ENCODE measurements at places on chromosomes 1 and 21. TPM values are rescaled to one million over a fixed set of nuclear protein-coding genes. Genes with fewer than 3 reads are reported as not detected.

DNA sequence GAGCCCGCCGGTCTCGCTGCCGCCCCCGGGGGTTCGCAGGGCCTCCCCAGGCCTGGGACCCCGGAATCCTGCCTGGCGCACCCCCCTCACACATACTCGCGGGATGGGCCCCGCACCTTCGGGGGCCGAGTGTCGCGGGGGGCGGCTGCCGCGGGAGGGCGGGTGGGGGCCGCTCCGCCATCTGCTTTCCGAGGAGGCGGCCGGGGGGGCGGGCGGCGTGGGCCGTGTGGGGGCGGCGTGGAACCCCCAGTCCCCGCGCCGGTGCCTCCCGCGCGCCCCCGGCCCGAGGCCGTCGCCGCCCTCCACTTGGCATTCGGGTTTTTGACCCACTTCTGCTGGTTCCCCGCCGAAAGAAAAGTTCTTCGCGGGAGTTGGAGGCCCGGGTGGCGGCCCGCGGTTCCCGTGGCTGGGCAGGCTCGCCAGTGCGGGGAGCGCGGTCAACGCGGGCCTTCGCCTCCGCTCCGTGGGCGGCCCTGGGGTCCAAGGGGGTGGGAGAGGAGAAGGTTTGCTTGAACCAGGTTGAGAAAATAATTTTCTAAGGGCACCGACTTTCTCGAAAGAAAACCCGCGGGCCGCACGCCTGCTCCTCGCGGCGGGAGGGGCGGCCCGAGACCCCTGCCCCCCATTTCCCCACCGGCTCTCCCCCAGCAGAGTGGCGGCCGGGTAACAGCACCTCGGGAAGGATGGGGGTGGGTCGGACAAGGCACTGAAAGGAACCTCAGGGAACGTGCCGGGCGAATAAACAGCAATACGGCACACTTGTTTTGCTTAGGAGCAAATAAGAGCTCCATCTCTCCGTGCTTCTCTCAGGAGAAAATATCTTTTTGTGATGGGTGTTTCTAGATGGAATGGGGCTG is 1.6 kb downstream of the PHF13 start:
- no peak for DNase-seq
- peak overlapping the region; percentile 97 for H3K4me3 ChIP-seq
- H3K36me3 ChIP-seq = peaks cover 11% of the 10 kb centered on the region
- no peaks in the 10 kb centered on the region for H3K4me1 ChIP-seq

DNA sequence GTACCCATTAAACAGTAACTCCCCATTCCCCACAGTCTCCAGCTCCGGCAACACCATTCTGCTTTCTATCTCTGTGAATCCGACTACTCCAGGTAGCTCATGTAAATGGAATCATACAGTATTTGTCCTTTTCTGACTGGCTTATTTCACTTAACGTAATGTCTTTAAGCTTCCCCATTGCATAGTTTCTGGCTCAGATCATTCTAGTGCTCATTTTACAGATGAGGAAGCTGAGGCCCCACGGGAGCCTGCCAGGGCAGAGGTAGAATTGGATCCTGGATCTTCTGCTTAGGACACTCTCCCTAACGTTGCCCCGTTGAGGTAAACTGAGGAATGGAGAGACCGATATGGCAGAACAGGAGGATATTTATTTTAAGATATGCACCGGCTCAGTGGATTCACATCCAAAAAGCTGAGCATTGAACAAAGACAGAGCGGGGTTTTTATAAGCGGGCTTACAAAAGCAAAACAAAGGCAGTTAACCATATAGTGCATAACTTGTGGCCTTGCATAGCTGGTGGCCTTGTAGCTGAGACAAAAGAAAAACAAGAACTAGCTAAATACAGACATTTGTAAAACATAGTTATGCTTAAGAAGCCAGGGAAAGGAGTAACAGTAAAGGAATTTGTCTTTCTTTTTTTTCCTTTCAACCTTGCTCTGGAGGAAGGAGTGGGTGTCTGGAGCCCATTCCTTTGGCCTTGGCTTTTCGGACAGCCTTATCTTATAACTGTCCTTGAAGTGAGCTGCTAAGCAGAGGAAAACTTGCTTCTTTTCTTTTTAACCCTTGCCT is 15.3 kb upstream of the KLHDC8A start:
- H3K36me3 ChIP-seq = no peaks in the 10 kb centered on the region
- no peaks in the 10 kb centered on the region for H3K4me1 ChIP-seq
- H3K4me3 ChIP-seq = no peak overlapping the region
- no peak for DNase-seq

GRCh38 chr1:110200666-110201065 is 9.4 kb upstream of the KCNC4 start:
- no peaks in the 10 kb centered on the region for H3K27me3 ChIP-seq
- H3K4me3 ChIP-seq = no peak overlapping the region
- no peaks in the 10 kb centered on the region for H3K4me1 ChIP-seq

GRCh38 chr1:78224246-78224785 is 178.6 kb downstream of the GIPC2 start:
- H3K4me1 ChIP-seq = no peaks in the 10 kb centered on the region
- no peaks in the 10 kb centered on the region for H3K27me3 ChIP-seq
- DNase-seq = no peak
- no peaks in the 10 kb centered on the region for H3K36me3 ChIP-seq

- no peak overlapping the region for H3K4me3 ChIP-seq
- H3K36me3 ChIP-seq = no peaks in the 10 kb centered on the region
- no peak for DNase-seq
- no peaks in the 10 kb centered on the region for H3K4me1 ChIP-seq
These were observed 722.3 kb downstream of the PLA2G4A start for GRCh38 chr1:187551061-187551460.

DNA sequence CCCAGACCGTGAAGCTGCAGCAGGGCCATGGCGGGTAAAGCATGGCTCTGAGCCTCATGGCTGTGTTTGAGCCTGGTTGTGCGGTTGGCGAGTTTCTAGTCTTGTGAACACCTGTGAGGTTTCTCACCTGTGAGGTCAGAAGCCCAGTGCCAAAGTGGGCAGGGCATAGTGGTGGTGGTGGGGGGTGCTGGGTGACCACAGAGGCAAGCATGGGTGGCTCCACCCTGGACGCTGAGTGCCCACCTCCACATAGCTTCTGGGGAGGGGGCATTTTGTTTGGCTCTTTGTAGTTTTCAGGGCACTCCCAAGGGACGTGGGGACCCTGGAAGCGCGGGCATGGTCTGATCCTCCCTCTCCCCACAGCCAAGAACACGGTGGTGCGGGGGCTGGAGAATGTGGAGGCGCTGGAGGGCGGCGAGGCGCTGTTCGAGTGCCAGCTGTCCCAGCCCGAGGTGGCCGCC is 91.1 kb downstream of the TRIM11 start:
- no peak overlapping the region for H3K27ac ChIP-seq
- H3K4me3 ChIP-seq = no peak overlapping the region
- no peaks in the 10 kb centered on the region for H3K4me1 ChIP-seq
- no peak for DNase-seq
- peaks cover 67% of the 10 kb centered on the region for H3K36me3 ChIP-seq

- H3K27ac ChIP-seq = no peak overlapping the region
- H3K4me1 ChIP-seq = no peaks in the 10 kb centered on the region
- H3K4me3 ChIP-seq = no peak overlapping the region
- DNase-seq = no peak
- H3K27me3 ChIP-seq = no peaks in the 10 kb centered on the region
- H3K36me3 ChIP-seq = no peaks in the 10 kb centered on the region
These were observed 81.8 kb upstream of the KLHDC7A start for GRCh38 chr1:18398791-18399530.

- H3K4me1 ChIP-seq = peaks cover 26% of the 10 kb centered on the region
- peak overlapping the region; percentile 11 for H3K27ac ChIP-seq
- no peaks in the 10 kb centered on the region for H3K27me3 ChIP-seq
These were observed 211.9 kb upstream of the EDN2 start for GRCh38 chr1:41696381-41696780.

DNA sequence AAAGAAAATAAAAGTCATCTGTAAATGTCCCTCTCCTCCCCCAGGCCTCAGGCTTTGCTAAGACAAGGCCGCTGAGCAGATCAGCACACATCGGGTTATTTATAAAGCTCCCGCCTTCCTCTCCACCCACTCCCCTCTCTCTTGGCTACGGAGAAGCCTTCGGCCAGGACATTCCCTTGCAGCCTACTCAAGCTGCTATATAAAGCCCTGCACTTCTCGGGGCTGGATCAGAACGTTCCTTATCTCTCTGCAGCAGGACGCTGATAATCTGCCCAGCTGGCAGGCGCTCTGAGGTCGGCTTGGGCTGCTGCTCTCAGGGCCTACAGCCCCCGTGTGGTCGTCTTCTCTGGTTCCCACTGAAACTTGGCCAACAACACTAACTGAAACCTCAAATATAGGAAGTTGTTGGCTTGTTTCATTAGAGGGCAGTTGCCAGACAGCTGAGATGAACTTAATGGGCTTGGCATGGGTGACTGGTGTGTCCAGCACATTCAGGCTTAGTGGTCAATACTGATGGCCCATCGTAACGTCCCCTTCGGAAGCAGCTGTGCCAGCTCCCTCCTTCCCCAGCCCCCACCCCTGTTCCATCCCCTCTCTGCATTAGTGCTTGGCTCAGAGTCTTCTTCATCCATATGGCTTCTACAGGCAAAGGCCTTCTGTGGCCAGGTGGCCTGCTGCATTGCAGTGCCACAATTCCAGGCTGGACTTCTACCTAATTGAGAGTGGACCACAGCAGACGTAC is 64.6 kb downstream of the IER5 start:
- no peaks in the 10 kb centered on the region for H3K27me3 ChIP-seq
- peak; percentile 90 for DNase-seq
- H3K36me3 ChIP-seq = no peaks in the 10 kb centered on the region
- peak overlapping the region; percentile 96 for H3K27ac ChIP-seq
- H3K4me1 ChIP-seq = peaks cover 35% of the 10 kb centered on the region

DNA sequence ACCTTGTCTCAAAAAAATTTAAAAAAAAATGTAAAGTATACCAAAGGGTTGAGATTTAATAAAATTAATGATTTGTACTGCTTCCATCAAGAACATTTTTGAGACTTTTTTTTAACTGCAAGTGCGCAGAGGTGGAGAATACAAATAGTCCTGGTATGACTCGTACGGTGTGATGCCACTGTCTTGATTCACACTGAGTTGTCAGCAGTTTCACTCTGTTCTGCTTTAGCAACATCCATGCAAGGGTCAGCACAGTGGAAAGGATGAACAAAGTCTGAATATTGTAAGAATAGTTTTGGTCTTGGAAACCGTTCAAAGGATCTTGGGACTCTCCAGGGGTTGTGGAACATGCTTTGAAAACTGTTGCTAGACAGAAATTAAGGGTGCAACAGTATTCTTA is 40.2 kb downstream of the EXO1 start:
- H3K27me3 ChIP-seq = no peaks in the 10 kb centered on the region
- no peaks in the 10 kb centered on the region for H3K36me3 ChIP-seq
- no peak overlapping the region for H3K27ac ChIP-seq
- H3K4me1 ChIP-seq = no peaks in the 10 kb centered on the region
- H3K4me3 ChIP-seq = no peak overlapping the region

GRCh38 chr21:14070049-14070893 is 140.5 kb downstream of the LIPI start:
- no peak overlapping the region for H3K27ac ChIP-seq
- no peaks in the 10 kb centered on the region for H3K36me3 ChIP-seq
- no peaks in the 10 kb centered on the region for H3K4me1 ChIP-seq
- H3K27me3 ChIP-seq = no peaks in the 10 kb centered on the region

DNA sequence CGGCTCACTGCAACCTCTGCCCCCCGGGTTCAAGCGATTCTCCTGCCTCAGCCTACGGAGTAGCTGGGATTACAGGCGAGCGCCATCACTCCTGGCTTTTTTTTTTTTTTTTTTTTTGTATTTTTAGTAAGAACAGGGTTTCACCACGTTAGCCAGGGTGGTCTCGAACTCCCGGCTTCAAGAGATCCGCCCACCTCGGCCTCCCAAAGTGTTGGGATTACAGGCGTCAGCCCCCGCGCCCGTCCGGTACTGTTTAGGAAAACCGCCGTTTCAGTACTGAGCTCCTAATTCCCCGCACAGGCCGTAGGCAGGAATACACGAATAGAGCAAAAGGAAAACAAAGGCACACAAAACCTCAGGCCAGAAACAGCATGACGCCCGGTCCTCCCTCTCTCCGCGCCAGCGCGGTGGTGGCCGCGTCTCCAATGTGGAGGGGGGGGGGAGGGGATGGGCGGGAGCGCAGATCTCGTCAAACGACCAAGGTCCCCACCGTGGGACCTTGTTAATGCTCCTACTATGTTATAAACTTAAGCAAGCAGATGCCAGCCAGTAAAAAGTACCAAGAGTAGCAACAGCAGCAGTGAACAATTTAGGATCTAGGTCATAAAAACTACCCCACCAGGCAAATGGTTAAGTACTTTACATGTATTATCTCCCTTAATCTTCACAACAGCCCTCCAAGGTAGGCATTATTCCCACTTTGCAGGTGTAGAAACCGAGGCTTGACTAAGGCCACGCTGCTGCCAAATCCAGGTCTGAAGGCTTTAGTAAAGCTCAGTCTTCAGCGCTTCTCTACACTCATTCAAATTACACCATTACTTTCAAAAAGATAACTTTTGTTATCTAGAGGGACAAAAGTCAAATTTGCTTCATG is 648 bp upstream of the ADAR start:
- peak overlapping the region; percentile 91 for H3K4me3 ChIP-seq
- no peaks in the 10 kb centered on the region for H3K4me1 ChIP-seq
- H3K27ac ChIP-seq = peak overlapping the region; percentile 97
- no peaks in the 10 kb centered on the region for H3K36me3 ChIP-seq

DNA sequence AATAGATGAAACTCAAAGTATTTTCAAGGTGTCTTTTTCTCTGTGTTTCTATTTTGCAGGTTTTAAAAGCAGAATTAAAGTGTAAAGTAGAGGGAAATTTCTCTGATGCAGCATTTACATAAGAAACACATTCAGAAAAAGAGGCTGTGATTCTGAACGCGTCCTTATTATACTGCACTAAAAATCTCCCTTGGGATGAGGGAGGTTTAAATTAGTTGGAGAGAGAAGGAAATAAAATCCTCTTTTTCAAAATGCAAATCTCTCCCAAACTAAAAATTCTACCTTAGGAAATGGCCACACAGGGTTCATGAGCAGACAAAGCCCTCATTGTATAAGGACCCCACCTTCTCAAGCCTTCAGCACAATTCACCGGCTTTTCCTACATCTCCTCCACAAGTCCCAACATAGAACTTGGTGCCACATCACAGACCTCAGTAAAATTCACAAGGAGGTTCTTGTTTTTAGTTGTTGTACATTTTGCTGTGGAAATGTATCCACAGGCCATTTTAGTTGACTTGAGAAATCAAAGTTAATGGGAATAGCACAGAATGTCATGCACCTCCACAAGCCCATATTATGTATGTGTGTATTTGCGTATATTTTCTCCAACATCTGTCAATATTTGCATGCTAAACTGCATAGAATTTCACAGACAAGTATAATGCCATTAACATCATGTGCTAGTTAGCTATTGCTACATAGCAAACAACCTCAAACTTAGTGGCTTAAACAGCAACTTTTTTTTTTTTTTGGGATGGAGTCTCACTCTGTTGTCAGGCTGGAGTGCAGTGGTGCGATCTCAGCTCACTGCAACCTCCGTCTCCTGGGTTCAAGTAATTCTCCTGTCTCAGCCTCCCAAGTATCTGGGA is 59.8 kb downstream of the MAB21L3 start:
- no peaks in the 10 kb centered on the region for H3K27me3 ChIP-seq
- H3K27ac ChIP-seq = no peak overlapping the region
- H3K4me3 ChIP-seq = no peak overlapping the region
- H3K4me1 ChIP-seq = peaks cover 28% of the 10 kb centered on the region
- DNase-seq = no peak

GRCh38 chr21:34935898-34936297 is 113.2 kb downstream of the RUNX1 start:
- H3K4me1 ChIP-seq = no peaks in the 10 kb centered on the region
- H3K27me3 ChIP-seq = no peaks in the 10 kb centered on the region
- H3K27ac ChIP-seq = no peak overlapping the region
- DNase-seq = no peak

The NUP210L gene
- total RNA-seq = not detected

The SEMA6C gene
- total RNA-seq = 60.7 TPM

The IQGAP3 gene
- total RNA-seq = not detected

The PDPN gene
- 28.9 TPM for total RNA-seq

The CGN gene
- 3.3 TPM for total RNA-seq

The FHL3 gene
- 16.0 TPM for total RNA-seq

The POU2F1 gene
- total RNA-seq = 10.9 TPM

The SPRR2F gene
- 2.8 TPM for total RNA-seq
